ENCODE measurements at places on chromosomes 2 and 18.

DNA sequence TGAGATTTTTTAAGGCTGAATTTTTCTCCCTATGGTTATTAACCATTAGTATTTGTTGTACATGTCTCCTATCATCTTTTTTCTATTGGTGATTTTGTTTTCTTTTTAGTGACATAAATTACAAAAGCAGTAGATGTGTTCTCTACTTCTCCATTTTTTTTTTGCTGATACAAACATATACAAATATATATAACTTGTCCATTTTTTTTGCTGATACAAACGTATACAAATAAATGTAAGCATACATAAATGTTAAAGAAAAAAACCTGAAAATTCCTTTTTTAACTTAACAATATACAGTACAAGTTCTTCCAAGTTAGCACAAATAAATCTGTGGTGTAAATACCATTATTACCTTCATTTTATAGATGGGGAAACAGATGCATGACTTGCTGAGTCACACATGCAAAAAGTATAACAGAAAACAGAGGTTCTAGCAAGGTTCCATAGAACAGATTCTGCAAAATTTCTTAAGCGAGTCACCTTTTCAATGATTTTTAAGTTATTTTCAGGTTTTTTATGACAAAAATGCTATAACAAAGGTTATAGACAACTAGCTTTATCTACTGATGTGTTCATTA lies 2.1 kb downstream of the MSGN1 start:
- no peak for DNase-seq

DNA sequence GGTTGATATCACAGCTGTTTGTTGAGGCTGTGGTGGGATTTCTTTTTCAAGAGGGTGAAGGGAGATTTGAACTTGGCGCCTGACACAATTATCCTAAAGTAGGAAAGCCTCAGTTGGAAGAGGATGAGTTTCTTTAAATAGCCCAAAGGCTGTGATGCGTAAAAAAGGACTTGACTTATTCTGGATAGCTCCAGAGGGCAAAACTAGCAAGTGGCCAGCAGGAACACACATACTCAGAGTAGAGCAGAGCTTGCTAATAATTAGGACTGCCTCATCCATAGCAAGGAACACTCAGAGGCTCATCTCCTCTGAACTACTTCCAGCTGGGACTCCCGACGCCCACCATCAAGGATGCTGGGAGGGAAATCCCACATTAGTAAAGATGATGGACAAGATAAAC lies 74.0 kb downstream of the AFF3 start:
- DNase-seq, result no peak

DNA sequence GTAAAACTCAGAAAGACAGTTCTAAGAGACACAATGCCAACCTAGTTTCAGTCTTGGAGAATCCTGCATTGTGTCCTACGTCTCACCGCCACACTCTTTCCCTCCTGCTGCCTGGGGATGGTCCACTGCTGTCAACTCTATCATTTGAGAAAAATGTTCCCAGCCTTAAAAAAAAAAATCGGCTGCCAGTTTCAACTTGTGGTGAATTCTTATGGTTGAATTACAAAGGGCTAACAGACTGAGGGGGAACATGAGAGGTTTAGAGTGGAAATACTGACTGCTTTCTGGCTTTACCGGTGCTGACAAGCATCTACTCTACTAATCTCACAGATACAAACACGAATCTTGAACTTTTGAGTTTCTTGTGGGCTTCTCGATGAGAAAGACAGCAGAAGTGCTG lies 74.0 kb downstream of the NAB1 start:
- no peak for DNase-seq

DNA sequence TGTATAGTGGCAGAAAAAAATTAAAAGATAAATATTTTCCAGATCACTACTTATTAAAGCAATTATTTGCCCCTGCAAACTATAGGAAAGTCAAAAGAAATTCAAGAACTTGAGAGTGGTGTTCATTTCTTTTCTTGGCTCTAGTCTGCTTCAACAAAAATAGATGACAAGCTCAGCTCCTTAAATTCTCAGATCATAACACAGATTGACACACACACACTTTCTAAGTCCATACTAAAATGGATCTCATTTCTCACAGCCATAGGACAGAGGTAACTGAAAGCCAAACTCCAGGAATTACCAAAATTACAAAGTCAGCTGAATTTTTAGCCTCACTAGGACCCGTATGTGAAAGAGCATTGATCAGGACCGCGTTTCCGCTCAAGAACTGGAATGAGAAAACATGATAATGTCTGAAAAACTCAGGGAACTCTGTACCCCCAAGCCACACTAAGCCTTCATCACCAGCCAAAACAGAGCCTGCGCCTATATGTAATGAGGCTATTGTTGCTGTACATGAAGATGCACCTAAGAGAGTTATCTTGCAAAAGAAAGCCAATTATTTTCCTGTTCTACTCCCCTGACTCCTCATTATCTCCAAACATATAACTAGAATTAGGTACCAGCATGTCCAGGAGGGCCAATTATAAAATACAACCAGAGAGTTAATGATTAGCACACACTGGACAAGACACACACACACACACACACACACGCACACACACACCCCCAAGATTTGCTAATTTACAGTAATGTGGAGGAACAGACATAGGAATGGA lies 16.5 kb upstream of the EFR3B start:
- no peak for DNase-seq

GRCh38 chr2:73906847-73907505 lies 14.2 kb downstream of the ACTG2 start:
- DNase-seq, result no peak

DNA sequence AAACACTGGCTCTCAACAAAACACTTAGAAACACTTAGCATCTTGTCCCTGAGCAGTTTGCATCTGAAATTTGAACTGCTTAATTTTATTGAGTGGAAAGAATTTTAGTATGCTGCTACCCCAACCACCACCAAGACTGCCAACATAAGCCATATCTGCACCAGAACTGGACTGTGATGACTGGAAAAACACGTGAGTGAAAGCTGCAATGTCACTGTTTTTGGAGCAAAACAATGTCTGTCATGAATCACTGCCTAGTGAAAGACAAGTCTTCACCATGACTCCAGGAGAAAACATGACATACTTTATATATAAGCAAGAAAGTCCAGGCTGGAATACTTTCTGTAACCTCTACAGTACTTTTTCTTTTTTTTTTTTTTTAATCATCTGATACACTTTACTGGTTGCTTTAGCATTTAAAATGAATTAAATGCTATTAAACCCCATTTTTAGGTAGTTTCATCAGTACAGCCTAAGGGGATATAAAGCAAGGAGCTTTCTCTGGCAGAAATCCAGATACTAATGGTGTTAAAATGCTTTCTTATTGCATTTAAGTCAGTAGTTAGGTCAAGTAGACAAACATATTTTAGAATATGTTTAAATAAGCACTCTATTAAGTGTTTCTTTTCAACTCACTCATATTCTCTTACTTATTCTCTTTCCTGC lies 2129.4 kb upstream of the PIK3C3 start:
- no peak for DNase-seq

DNA sequence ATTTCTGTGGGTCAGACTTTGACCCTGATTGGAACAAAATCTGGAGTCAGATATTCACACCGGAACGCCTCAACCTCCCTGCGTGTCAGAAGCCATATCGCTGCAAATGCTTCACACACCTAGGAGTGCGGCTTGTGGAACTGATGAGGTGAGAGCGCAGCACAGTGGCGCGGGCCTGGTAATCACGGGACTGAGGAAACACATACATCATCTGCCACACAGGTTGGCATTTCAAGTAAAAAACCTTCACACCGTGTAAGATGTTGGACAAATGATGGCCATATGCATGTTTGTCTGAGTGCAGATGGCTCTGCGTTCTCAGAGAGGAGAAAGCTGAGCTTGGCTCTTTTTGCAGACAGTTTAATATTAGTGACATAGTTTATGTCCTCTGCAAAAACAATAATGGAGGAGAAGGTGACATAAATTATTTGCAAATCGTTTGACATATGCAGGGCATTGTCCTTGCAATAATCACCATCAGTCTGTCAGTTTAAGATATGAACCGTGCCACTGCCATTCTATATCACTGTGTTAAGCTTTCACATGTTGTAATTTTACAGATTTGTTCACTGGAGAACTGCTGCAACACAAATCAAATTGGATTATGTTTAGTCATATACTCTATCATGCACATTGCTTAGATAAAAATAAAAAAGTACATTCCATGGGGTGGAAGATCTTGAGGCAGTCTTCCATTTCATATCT lies 101.4 kb downstream of the MTX2 start:
- no peak for DNase-seq

DNA sequence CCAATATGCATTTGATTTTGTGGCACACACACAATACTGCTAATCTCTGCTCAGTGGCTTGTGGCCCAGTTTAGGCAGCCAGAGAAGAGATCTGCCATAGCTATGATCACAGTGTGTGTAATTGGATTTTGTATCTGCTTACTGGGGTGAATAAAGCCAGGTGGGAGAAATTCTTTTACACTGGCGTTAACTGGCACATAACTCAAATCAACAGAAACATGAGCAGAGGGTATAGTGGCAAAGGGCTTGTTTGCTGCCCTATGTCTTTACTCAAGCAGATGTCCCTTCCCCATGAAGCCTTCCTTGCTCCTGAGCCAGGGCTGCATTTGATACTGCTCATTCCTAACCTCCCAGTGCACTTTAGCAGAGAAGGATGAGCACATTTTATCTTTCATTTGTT lies 28.5 kb downstream of the STON1 start:
- no peak for DNase-seq

DNA sequence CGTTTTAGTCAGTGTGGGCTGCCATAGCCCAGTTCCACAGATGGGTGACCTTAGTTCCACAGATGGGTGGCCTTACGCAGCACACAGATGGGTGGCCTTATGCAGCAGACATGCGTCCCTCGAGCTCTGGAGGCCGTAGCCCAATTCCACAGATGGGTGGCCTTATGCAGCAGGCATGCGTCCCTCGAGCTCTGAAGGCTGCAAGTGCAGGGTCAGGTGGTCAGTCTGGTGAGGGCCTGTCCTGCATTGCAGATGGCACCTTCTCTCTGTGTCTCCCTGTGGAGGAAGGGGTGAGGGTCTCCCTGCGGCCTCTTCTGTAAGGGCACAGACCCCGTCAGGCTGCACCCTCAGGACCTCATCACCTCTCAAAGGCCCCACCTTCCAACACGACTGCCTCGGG lies 189.5 kb upstream of the TPO start:
- no peak for DNase-seq

- no peak for DNase-seq
Measured at GRCh38 chr2:166451468-166451867, 42.6 kb downstream of the SCN7A start.

DNA sequence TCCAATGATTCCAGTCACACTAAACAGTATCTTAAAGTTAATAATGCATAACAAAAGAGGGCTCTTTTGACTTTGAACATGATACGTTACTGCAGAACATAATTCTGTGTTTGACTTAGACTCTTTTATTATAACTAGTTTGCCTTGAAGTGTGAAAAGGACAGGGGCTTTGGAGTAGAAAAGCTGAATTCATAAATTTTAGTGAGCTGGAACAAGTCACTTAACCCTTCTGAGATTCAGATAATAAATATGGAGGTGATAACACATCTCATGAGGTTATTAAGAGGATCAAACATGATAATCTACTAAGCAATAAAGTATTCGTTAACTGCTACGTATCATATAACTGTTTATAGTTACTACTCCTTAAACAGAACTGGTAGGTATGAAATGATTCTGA lies 44.7 kb upstream of the FLACC1 start:
- no peak for DNase-seq

DNA sequence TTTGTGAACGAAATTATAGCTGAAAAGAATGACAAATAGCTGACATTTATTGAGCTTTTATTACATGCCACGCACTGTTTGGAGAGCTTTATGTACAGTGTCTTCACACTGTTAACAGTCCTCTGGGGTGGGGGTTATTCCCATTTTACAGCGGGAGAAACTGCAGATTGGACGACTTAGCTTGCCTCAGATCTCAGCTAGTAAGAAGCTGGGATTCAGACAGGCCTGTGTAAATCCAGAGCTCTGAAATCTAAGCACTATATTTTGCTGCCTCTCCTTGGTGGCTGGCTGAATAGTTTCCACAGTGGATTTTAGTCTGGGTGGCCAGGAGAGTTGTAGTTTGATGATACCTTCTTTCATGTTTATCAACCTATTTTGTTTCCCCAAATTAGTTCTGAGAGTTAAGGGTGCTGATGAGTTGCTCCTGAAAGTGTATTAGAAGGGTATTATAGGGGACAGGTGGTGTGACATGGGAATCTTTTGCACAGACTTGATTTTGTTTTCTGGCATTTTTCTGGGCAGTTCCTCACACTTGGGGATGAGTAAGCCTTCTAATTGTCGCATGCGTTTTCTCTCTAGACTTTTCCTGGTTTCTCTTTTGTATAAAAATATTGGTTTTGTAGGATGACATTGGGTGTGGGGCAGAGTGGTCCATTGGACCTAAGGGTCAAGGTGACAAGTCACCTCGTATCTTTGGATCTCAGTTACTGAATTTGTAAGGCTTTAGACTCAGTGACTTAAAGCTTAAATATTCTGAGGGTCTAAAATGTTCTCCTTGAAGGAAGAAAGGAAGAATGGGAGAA lies 1.5 kb downstream of the ACSL3 start:
- no peak for DNase-seq

- no peak for DNase-seq
Measured at GRCh38 chr2:33014268-33014667, 67.5 kb downstream of the LTBP1 start.

- no peak for DNase-seq
Measured at GRCh38 chr2:9968553-9969497, 17.3 kb downstream of the GRHL1 start.
